ENCODE measurements at places on chromosomes 7 and 10.
A peak's percentile ranks its signal among the peaks of the same experiment; 100 is the strongest.

GRCh38 chr10:88088441-88089340 lies 225.3 kb downstream of the PTEN start:
- DNase-seq = no peak

GRCh38 chr10:44724415-44725174 lies 186.5 kb upstream of the TMEM72 start:
- no peak for DNase-seq

DNA sequence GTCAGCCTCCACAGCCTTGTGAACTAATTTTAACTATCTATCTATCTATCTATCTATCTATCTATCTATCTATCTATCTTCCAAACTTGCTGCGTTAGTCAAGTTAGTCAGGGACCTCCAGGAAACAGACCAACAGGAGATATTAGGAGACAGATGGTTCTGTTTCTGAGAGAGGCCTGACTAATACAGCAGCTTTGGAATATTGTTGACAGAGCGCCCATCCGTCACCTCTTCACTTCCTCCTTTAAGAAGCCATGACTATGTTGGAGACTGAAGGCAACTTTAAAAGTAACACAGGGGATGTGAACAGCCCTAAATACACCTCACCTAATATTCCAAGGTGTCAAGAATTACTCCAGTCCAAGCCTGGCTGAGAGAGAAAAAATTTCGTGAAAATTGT lies 280.9 kb upstream of the IGFBP3 start:
- no peak for DNase-seq

GRCh38 chr7:517774-518629 lies 1.6 kb downstream of the PDGFA start:
- DNase-seq = no peak

- DNase-seq = no peak
Measured at GRCh38 chr10:83518779-83519178, 620.5 kb upstream of the GHITM start.

GRCh38 chr10:102242118-102242485 lies 790 bp upstream of the PITX3 start:
- no peak for DNase-seq

DNA sequence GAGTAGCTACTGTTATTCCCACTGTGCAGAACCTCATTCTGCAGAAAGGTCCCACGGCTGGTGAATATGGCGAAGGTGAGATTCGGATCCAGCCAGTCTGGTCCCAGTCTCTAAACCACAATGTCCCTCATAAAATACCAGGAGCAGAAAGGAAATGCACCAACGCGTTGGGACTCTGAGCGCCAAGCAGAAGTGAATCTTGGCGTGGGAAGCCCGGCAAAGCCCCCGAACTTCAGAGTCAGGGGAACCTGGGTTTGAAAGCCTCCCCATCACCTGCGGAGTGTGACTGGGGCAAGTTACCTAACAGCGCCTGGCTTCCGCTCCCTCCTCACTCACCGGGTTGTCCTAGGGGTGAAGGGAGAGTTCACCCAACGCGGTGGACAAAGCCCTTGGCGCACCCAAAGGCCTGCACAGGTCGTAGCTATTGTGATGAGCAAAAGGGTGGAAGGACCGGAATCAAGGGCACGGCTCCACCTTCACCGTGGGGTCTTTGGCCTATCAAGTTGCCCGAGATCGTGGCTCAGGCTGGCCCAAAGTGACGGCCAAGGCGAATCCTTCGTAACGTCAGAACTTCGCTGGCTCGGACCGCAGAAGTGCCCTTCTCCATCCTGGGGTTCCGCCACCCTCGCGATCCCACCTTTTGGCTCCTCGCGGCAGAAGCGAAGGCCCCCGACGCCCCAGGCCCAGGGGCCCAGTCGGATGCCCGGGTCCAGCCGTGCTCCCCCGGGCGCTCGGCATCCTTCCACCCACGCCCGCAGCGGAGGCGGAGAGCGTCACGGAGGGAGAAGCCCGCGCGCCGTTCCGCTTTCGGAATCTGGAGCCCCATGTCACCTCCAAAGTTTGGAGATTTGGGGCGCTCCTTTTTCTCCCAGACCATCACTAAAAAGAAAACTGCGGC lies 811 bp downstream of the RGS10 start:
- peak; percentile 81 for DNase-seq

GRCh38 chr7:22140578-22140977 lies 194.9 kb upstream of the CDCA7L start:
- no peak for DNase-seq

DNA sequence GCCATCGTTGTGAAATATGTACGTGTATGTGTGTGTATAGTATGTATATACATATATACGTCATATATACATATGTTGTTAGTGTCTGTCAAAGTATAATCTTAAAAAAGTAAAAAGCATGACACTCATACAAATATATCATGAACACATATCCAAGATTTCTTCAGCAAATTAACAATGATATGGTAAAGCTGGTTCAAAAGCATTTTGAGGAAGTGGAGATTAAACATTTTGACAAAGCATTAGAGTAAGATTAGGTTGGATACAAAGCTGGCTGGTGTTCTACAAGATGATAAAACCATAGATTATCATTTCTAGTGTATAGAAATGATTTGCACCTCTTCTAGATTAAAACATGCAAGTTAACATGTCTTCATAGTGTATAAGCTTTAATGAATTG lies 771 bp upstream of the NUDCD3 start:
- no peak for DNase-seq

GRCh38 chr7:134764365-134764764 lies 15.1 kb upstream of the CALD1 start:
- no peak for DNase-seq

GRCh38 chr7:144821067-144821466 lies 14.8 kb downstream of the TPK1 start:
- no peak for DNase-seq

DNA sequence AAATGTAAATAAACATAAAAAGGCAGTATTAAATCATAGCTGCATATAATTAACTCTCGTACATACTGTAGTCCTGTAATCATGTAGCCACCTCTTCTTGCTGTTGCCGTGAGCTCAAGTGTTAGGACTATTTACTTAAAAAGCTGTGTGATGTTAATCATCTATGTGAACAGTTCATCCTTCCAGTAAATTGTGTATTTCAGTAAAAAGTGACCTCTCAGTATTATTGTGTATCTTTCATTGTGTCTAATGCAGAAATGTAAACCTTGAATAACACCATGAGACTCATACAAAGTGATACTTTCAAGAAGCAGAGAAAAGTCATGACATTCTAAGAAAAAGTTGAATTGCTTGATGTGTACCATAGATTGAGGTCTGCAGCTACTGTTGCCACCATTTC lies 38.0 kb downstream of the ADD3 start:
- DNase-seq = no peak

GRCh38 chr10:32318476-32318896 lies 28.5 kb downstream of the EPC1 start:
- DNase-seq = no peak

GRCh38 chr10:128934492-128934891 lies 532.5 kb upstream of the MGMT start:
- no peak for DNase-seq

- DNase-seq = no peak
Measured at GRCh38 chr10:25072786-25073185, 56.4 kb downstream of the THNSL1 start.

DNA sequence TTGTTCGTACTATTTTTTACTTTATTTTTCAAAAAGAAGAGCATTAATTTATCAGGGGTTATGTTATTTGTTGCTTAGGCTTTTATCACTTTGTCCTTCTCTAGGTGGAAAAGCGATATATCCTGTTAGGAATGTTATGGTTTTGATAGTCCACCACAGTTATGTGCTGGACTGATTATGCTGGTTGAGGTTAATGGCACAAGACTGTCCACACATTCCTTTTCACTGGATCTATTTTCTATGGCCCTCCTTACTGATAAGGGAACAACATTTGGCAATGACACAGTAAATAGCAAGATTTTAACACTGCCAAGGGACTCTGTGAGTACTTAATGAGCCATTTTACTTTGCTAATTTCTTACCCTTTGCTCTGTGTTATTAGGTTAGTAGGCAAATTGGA lies 1212.3 kb downstream of the NXPH1 start:
- DNase-seq = no peak

GRCh38 chr7:18292584-18292983 lies 203.0 kb upstream of the HDAC9 start:
- DNase-seq = no peak

GRCh38 chr10:68082872-68083271 lies 7.8 kb upstream of the HERC4 start:
- DNase-seq = no peak

DNA sequence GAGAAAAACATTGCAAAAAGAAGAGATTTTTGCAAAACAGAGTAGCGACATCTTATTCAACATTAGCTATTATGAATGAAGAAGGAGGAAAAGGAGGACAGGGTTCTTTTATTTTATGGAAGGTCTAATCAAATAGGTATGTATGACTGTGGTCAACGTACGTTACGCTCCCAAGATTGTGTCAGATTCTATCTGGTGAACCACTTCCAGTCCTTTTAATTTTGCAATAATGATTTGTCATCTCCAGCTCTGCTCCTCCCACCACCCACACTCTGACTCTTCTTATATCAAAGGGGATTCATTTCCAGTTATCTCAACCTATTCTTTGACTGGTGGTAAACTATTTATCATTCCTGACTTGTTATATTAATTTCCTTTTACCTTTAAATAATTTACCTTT lies 259.9 kb downstream of the CACNA2D1 start:
- DNase-seq = no peak

GRCh38 chr7:153641199-153641598 lies 411.0 kb upstream of the DPP6 start:
- DNase-seq = no peak

DNA sequence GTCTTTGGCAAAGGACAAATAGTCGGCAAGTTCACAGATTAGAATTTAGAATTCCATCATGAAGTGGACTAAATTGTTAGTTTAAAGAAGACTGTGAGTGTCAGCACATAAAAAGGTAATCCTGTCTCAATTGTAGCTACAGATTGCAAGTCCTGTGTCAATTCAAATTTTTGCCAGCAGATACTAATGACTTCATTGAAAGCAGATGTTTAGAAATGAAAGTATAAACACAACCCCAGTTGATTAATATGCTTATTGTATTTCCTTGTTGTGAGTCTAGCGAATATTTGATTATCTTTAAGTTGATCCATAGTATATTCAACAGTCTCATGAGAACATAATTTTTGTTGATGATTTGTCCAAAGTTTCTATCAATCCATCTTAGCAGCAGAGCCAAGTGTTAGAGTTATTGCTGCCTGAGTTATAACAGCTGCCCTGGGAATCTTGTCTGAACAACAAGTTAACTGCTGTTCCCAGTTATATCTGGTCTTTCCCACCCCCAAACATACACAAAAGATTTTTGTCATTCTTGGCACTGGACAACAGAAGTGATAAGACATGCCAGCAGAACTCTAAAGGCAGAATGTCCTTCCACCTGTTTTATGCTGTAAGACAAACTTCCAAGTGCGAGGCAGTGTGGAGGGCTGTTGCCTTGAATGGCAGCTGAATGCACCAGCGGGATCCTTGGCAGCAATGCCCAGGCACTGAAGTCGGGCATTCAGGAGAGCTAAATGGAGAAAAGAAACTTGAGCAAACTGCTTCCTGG lies 21.3 kb upstream of the HERPUD2 start:
- DNase-seq = no peak

- no peak for DNase-seq
Measured at GRCh38 chr7:158847451-158847866, 8.9 kb upstream of the DYNC2I1 start.

GRCh38 chr7:117061751-117062150 lies 108.5 kb downstream of the ST7 start:
- DNase-seq = no peak

DNA sequence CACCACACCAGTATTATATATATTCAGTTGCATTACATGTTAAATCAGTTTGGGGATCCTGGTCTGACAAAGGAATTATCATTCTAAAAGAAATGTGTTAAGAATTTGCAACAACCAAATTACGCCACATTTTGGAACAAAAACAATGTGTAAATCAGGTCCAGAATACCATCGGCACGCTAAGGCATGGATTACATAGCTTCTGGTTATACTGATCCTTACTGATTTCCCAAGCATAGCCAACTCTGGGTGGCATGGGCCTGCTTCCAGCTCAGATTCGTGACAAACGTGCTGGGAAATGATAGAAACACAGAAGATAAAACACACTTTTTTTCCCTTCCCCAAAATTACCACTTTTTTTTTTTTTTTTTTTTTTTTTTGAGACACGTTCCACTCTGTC lies 660.0 kb downstream of the SORCS1 start:
- no peak for DNase-seq

DNA sequence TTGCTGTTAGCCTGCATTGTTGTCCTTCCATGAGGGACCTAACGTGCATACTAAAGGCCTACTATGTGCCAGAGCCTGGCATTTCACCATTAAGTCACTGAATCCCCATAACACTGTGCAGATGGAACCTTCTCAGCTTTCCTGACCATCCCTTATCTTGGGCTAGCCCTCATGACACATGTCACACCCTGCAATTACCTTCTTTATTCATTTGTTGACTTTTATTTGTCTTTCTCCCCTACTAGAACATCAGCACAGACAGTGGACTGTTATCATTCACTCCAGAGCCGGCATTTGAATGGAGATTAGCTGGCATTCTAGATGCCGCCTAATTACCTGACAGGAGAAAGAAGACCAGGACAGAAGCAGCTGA lies 471.1 kb upstream of the GALNT17 start:
- DNase-seq = no peak

GRCh38 chr7:134121632-134122139 lies 5.5 kb upstream of the LRGUK start:
- DNase-seq = no peak

DNA sequence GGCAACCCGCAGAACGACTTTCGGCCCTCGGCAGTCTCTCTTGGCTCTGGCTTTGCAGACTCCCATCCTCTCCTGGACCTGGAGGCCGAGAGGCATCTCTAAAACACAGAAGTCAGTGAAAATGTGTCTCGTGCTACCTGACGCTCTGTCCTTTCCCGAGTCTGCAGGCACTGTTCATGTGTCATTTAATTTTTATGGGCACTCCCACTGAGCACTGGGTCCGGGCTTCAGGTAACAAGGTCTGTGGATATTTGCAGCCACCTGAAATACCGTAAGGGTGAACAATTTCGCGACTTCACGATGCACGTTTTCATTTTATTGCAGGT lies 96.8 kb downstream of the GLRX3 start:
- DNase-seq = no peak

GRCh38 chr7:158268816-158269535 lies 318.6 kb downstream of the PTPRN2 start:
- no peak for DNase-seq

DNA sequence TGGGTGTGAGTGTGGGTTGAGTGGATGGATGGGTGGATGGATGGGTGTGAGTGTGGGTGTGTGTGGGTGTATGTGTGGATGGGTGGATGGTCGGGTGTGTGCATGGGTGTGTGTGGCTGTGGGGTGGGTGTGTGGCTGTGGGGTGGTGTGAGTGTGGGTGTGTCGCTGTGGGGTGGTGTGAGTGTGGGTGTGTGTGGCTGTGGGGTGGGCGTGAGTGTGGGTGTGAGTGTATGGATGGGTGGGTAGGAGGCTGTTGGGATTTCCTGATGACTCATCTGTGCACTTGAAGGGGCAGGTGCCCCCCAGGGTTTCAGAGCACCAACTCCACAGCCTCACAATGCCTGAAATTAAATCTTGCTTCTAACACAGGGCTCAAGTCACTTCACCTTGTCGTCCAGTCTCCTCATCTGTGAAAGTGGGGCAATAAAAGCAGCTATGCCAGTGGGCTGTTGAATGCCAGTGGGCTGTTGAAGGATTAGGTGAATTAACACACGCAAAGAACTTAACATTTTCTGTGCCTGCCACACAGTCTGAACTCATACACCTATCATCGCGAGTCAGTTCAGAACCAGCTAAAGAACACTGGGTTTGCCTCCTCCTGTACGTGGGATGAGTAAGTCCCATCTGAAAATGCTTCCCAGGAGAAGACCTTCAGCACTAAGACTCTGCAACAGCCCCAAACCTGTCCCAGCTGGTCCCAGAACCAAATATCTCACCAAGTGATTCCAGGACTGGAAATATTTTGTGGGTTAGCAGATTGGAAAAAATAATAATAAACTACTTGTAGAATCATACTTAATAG lies 32.0 kb downstream of the SFMBT2 start:
- no peak for DNase-seq

Measured in activated naive CD8-positive, alpha-beta T cell treated with anti-CD3 and anti-CD28 coated beads for 36 hours (primary cell).